ENCODE measurements at places on chromosomes 5 and 9. TPM values are rescaled to one million over a fixed set of nuclear protein-coding genes. Genes with fewer than 3 reads are reported as not detected.

LTC4S gene
- total RNA-seq, result not detected

TXNDC8 gene
- total RNA-seq, result not detected

EGR1 gene
- total RNA-seq, result 2.8 TPM

SLC31A1 gene
- total RNA-seq, result 104 TPM

SPATA31D4 gene
- total RNA-seq, result not detected

SPEF2 gene
- total RNA-seq, result 8.2 TPM

EDIL3 gene
- total RNA-seq, result 8.5 TPM

PRR16 gene
- total RNA-seq, result 1.5 TPM

PCDHB15 gene
- 1.6 TPM for total RNA-seq

IFNA21 gene
- total RNA-seq, result not detected

TAF11L12 gene
- not detected for total RNA-seq

ANKRD34B gene
- total RNA-seq, result 0.18 TPM

- DNase-seq, result no peak
These were observed 12.1 kb downstream of the RICTOR start for GRCh38 chr5:39062104-39062503.

DNA sequence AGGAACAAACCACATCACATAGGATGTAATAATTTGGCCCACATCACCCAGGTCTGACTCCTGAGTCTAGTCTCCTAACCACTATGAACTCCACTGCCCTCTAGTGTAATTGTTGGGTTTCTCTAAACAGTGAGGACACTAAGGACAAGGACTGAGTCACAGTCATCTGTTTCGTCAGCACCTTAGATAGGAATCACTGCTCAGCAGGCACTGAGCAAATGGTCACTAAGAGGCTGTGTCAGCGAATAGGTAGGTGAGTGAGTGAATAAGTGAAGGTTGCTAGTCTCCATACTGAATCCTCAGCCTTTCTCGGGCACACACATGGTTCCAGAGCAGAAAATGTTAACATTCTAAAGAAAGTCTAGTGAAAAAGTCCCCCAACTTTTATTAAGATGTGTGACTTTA, 278.6 kb downstream of the SPOCK1 start:
- DNase-seq, result peak; percentile 90

GRCh38 chr9:124414612-124415011, 630 bp downstream of the PSMB7 start:
- no peak for DNase-seq

- no peak for DNase-seq
These were observed 11.1 kb downstream of the SMU1 start for GRCh38 chr9:33065157-33066076.

DNA sequence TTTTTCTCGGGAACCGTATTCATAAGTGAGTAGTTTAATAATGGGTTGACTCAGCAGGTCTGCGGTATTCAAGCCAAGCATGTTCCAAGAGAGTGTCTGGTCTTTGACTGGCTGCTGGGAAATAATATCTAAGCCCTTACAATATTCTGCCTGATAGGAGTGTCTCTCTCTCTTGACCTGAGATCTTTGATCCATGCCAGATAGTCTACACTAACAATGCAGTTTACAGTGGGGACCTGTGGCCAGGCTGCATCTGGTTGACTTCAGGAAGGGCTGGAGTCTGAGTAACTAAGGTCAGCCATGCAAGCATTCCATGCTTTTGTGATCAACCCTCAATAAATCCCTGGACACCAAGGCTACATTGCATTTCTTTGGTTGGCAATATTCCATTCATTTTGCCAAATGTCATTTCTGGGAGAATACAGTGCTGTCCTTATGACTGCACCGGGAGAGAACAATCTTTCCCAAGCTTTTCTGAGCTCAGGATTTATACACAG, 195.5 kb downstream of the SEMA5A start:
- no peak for DNase-seq

DNA sequence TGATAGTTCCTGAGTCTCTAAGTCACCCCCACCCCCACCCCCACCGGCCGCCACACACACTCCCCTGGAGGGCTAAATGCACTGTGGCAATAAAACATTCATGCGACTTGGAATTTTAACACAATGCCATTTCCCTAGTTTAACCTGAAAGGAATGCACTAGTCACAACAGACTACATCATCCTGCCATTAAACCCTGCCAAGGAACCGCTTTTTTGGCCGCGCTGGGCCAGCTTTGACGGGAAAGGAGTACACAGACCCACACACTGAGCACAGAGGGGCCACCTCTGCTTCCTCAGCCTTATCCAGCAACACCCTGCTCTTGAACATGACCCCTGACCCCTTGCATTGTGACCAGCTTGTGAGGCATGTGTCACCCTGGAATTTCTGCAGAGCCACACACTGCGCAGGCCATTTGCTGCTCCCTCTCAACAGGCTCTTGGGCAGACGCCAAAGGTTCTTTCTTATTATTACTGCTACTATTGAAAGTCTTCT, 165.3 kb downstream of the BNC2 start:
- DNase-seq, result peak; percentile 66

- no peak for DNase-seq
These were observed 3.3 kb upstream of the MSMP start for GRCh38 chr9:35757226-35757891.

DNA sequence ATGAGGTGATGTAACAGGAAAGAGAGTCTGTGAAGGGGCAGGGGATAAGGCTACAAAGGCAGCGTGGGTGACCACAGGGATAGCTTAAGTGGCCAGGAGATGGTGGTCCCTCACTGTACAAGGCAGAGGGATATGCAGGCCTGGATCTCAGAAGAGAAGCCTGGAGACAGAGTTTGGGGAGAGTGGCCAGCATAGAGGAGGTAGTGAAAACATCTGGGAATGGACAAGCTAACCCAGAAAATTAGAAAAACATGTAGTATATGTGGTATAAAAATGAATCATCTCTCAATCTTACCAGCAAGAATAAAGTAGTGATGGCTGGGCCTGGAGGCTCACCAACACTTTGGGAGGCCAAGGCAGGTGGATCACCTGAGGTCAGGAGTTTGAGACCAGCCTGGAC, 349.2 kb upstream of the KLF4 start:
- DNase-seq, result no peak

DNA sequence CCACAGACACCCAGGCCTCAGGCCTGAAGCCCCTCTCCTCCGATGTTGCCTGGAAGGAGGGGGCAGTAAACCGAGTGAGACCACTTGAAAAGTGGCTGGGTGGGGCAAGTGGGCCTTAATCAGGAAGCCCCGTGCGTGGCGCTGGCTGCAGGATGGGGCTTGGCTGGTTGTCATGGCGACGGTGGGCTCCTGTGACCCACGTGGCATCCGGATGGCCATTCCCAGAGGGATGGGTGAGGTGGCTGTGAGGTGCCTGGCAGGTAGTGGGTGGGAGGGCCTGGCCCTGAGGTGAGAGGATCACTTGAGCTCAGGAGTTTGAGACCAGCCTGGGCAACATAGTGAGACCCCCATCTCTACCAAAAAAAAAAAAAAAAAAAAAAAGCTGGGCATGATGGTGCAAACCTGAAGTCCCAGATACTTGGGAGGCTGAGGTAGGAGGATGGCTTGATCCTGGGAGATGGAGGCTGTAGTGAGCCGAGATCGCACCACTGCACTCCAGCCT, 5.2 kb downstream of the GPSM1 start:
- no peak for DNase-seq

DNA sequence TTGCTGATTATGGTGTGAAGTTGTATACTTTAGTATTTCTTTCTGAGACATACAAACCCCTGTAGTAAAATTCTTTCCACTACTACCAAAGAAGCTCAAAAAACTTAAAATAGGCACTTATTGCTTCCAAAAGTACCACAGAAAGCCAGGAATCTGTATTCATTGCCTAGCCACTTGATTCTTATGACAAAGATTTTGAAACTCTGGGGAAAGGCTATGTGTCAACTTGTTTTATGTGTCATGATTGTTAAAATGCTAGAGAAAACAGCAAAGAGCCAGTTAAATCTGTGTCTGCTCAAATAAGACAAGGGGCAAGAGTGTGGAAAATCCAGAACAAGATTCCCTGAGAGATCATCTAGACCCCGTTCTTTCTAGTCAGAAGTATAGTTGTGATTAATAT, 6.0 kb downstream of the KIF2A start:
- DNase-seq, result no peak

- DNase-seq, result no peak
These were observed 44.2 kb upstream of the ITGA1 start for GRCh38 chr5:52743529-52743928.

GRCh38 chr9:115164511-115164974, 46.6 kb upstream of the TNC start:
- peak; percentile 46 for DNase-seq

GRCh38 chr9:87158765-87159164, 211.5 kb upstream of the GAS1 start:
- no peak for DNase-seq

Data from SK-MEL-5 (cell line).